ENCODE measurements at places on chromosomes 4 and X.

- no peaks in the 10 kb centered on the region for H3K36me3 ChIP-seq
- H3K4me1 ChIP-seq: no peaks in the 10 kb centered on the region
Observed at GRCh38 chrX:121831601-121832000, 784.2 kb downstream of the GLUD2 start.

DNA sequence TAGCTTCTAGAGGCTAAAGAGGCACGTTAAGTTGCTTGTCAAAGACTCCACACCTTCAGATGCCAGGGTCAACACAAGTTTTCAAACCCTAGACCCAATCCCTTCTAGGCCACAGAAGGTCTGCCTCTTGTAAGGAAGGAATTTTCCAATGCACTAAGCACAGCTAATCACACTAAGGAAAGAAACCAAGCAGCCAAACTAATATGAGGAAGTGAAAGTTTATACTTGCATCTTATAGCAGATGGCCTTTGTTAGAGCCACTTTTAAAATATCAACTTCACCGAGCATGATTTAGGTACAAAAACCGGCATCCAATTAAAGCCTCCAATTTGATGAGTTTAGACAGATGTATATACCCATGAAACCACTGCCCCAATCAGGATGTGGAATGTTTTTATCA lies 9.9 kb downstream of the FHL1 start:
- H3K36me3 ChIP-seq: no peaks in the 10 kb centered on the region
- no peak overlapping the region for H3K27ac ChIP-seq

GRCh38 chr4:94412658-94413038 lies 39.1 kb upstream of the PDLIM5 start:
- no peaks in the 10 kb centered on the region for H3K36me3 ChIP-seq
- DNase-seq: no peak
- H3K4me3 ChIP-seq: no peak overlapping the region

DNA sequence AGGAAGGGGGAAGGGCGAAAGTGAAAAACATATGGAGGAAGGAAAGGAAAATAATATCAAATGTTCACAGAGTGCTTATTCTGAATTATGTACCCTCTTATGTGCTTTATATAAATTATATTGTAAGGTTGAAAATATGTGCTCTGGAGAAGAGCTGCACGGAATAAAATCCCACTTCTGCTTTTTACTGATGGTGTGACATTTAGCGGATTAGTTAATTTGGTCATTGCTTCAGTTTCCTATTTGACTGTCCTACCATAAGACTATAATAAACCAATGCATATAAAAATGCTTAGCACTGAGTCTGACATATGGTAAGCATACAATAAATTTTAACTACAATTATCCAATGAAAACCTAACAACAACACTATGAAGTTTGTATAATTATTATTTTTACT lies 86.2 kb downstream of the NPFFR2 start:
- H3K4me3 ChIP-seq: no peak overlapping the region
- H3K27ac ChIP-seq: no peak overlapping the region
- H3K27me3 ChIP-seq: no peaks in the 10 kb centered on the region
- H3K36me3 ChIP-seq: no peaks in the 10 kb centered on the region
- no peak for DNase-seq
- H3K4me1 ChIP-seq: peaks cover 3% of the 10 kb centered on the region

- H3K4me1 ChIP-seq: no peaks in the 10 kb centered on the region
- DNase-seq: no peak
- no peaks in the 10 kb centered on the region for H3K27me3 ChIP-seq
- no peak overlapping the region for H3K4me3 ChIP-seq
Observed at GRCh38 chr4:101232074-101232776, 115.1 kb downstream of the PPP3CA start.

GRCh38 chr4:153281476-153281875 lies 63.0 kb upstream of the MND1 start:
- no peak overlapping the region for H3K4me3 ChIP-seq
- H3K27me3 ChIP-seq: no peaks in the 10 kb centered on the region
- no peak for DNase-seq
- no peak overlapping the region for H3K27ac ChIP-seq
- no peaks in the 10 kb centered on the region for H3K4me1 ChIP-seq

DNA sequence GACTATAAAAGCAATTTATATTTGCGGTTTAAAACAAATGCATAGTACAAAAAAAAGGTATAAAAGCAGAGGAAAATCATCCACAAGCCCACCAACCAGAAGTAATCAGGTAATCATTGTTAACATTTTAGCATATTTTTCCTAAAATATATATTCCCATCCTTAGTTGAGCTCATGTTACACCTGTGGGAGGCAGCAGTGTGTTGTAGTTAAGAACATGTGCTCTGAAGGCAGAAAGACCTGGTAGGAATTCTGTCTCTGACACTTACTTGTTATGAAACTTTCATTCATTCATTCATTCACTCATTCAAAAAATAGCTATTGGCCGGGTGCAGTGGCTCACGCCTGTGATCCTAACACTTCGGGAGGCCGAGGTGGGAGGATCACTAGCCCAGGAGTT lies 15.4 kb upstream of the CDKL5 start:
- no peak overlapping the region for H3K4me3 ChIP-seq
- H3K36me3 ChIP-seq: no peaks in the 10 kb centered on the region
- no peak for DNase-seq
- no peaks in the 10 kb centered on the region for H3K4me1 ChIP-seq
- H3K27me3 ChIP-seq: no peaks in the 10 kb centered on the region

DNA sequence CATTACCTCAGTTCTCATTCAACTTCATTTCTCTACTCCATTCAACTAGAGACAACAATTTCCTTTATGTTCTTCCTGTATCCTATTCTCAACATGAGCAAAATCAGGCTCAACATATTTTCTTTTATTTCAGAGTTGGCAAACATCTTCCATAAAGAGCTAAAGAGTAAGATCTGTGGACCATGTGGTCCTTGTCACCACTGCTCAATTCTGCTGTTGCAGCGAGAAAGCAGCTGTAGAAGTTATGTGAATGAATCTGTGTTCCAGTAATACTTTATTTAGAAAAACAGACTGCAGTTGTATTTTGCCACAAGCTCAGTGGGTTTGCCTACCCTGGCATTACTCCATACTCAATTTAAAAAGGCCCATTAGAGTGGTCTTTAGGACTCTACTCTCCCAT lies 2057.3 kb downstream of the ARAP2 start:
- no peaks in the 10 kb centered on the region for H3K36me3 ChIP-seq
- H3K27me3 ChIP-seq: no peaks in the 10 kb centered on the region
- H3K4me3 ChIP-seq: no peak overlapping the region
- DNase-seq: no peak
- H3K4me1 ChIP-seq: no peaks in the 10 kb centered on the region

GRCh38 chr4:150074064-150074463 lies 4.2 kb upstream of the DCLK2 start:
- no peaks in the 10 kb centered on the region for H3K36me3 ChIP-seq
- H3K27me3 ChIP-seq: no peaks in the 10 kb centered on the region
- no peak overlapping the region for H3K4me3 ChIP-seq

DNA sequence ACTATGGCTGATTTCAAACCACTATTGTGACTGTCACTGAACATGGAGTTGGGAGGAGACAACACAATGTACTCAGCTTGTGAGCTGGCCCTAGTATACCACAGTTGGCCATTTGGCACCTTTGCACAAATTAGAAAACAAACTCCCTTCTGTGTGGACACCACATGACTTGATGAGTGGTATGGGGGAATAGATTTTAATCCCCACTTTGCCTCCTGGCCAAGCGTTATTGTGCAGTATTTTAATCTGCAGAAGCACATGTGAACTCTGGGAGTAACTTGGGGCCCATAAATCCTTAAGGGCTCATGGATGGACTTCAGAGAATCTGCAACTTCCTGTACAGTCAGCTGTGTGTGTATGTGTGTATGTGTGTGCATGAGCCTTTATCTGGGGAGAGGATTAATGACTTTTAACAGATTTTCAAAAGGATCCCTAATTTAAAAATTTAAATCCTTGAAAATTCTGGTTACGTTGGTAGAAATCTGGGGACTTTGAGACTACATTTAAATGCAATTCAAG lies 105.0 kb upstream of the PAQR3 start:
- H3K27ac ChIP-seq: no peak overlapping the region
- no peaks in the 10 kb centered on the region for H3K4me1 ChIP-seq
- no peak overlapping the region for H3K4me3 ChIP-seq
- H3K36me3 ChIP-seq: no peaks in the 10 kb centered on the region

- no peaks in the 10 kb centered on the region for H3K4me1 ChIP-seq
- no peaks in the 10 kb centered on the region for H3K36me3 ChIP-seq
- H3K27me3 ChIP-seq: no peaks in the 10 kb centered on the region
- H3K27ac ChIP-seq: no peak overlapping the region
- H3K4me3 ChIP-seq: no peak overlapping the region
Observed at GRCh38 chr4:158912806-158913205, 144.0 kb downstream of the FNIP2 start.

Measured in natural killer cell (primary cell).